MCF 10A (cell line): ENCODE measurements at places on chromosomes 6 and 20.

- peak; percentile 14 for DNase-seq
Measured at GRCh38 chr6:18101271-18101670, 21.2 kb downstream of the NHLRC1 start.

- no peak for DNase-seq
Measured at GRCh38 chr20:59484228-59484627, 120.1 kb upstream of the PHACTR3 start.

GRCh38 chr20:25484224-25484846 lies 76.9 kb downstream of the GINS1 start:
- DNase-seq = peak; percentile 82

GRCh38 chr20:1327241-1327653 lies 1.7 kb downstream of the SDCBP2 start:
- DNase-seq = no peak

DNA sequence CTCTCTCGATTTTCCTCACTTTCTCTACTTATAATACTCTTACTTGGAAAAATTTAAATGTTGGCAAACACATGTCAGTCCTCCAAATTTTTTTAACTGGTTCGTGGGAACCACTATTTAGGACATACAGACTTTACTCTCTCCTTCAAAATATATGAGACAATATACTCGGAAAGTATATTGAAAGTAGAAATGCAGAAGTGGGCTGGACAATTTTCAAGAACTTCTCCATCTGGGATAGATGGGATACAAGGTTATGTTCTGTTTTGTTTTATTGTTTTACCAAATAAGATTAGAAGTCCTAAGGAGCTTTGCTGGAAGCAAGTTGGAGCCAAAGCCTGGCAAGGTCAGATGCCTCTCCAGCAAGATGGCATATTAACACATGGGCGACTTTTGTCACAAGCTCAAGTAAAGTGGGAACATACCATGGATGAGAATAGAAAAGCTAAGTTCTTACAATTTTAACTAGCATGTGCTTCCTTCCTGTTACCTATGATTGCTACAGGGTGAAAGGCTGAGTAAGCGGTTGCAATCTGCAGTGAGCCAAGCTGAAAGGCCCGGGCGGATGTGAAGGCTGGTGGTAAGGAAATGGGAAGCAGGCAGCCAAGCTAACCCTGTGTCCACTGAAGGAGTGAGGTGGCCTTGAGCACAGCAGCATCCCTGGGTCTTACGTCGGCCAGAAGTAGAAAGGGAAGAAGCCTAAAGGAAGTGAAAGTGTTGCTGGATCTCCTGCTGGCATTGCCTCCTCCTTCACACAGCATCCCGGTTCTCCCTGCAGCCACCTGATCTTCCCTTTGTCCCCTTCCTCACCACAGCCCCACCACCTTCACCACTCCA lies 7.1 kb downstream of the MAP3K5 start:
- peak; percentile 51 for DNase-seq
